ENCODE measurements at places on chromosomes 2 and 18. TPM values are rescaled to one million over a fixed set of nuclear protein-coding genes. Genes with fewer than 3 reads are reported as not detected.

DNA sequence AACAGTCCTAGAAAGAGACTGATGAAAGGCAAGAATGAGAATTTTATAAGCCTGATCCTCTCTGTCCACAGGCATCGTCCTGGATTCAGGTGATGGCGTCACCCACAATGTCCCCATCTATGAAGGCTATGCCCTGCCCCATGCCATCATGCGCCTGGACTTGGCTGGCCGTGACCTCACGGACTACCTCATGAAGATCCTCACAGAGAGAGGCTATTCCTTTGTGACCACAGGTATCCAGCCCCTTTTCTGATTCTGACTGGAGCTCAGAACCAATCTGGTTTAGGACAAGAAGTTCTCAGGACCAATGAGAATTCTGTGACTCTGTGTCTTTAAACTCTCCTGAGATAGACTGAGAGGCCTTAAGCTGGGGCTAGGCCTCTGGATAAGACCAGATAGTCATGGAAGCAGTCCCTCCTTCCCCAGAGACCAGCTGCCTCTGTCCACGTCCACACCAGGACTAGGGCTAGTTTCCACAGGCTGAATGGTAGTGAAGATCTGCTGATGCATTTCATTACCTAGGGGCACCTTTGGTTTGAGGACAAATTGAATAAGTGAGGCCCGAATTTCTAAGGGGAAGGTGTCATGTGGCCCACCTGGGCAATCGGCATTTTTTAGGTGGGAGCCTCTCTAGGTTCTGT is 13.1 kb upstream of the DGUOK start:
- DNase-seq: no peak

FIGN gene
- polyA plus RNA-seq: 0.71 TPM

ZNF385B gene
- polyA plus RNA-seq: 43.2 TPM

DSC1 gene
- not detected for polyA plus RNA-seq

DNA sequence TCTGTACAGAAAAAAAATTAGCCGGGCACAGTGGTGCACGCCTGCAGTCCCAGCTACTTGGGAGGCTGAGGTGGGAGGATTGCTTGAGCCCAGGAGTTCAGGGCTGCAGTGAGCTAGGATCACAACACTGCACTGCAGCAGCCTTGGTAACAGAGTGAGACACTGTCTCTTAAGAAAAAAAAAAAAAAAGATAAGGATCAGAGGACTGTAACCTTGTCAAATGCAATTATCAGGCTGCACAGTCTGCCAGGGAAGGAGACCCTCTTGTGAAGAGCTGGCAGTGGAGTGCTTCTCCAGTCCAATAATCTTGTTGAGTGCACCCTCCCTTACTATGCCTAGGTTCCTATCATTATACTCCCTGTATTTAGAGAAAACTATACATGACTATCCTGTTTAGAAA is 330.7 kb downstream of the PDE11A start:
- no peak for DNase-seq

NEUROD1 gene
- not detected for polyA plus RNA-seq

DNA sequence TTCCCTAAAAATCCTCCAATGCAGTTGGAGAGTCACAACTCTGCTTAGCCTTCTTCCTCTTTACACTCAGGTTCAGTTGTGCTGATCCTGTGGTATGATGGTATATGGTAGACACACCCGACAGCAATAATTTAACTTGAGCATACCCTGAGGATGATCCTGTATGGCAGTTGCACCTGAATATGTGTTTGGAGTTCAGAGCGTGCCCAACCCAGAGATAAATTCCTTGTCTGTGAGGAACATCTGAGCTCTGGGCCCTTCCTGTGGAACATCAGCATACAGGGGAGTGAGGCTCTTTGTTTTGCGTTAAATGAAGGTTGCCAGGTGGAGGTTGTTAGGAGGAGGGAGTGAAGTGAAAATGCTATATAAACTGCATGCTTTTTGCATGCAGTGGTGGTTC is 187.7 kb downstream of the MYO3B start:
- no peak for DNase-seq

DNA sequence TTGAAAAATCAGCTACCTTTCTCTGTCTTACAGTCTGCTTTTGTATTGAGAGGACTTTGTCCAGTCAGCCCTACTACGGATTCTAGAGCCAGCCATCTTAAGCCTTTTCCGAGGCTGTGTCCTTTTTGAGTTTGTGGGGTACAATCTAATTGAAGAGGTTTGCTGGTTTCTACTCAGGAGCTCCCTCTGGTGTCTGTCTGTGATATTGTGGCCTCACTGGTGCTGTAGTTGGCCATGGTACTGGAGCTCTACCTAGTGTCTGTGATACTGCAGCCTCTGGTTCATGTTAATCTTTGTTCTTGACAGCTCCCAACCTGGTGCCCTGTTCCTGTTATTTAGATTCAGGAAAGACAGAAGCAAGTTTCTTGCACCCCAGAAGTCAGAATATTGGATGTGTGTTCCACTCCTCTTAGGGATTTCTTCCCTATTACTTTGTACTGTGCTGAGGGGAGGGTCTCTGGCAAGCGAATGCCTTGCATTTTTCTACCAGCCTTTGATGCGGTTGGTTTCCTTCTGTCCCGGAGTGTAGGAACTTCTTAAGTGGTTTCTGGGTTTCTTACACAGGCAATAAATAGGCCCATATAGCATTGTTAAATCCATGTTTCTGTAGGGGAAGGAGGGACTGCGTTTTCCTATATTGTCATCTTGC is 78.5 kb downstream of the ACSL3 start:
- peak; percentile 36 for DNase-seq

DNA sequence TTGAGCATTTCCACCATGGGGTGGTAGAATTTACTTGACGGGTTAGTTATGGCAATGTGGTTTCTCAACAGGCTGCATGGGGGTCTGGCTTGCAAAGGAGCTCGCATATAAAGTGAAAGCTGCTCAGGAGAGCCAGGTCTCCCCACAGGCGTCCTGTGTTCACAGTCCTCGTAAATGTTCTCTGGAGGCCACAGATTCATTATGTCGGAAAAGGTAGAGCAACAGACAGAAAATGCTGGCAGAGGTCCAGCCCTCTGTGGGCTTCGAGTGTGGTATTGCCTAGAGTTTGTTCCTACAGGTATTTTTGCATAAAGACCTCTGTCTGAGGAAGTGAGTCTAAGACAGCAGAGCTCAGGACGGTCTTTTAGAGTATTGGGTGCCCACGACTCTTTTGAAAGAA is 96.4 kb downstream of the CDCA7 start:
- no peak for DNase-seq

GRCh38 chr2:162915858-162916257 is 77.3 kb upstream of the KCNH7 start:
- DNase-seq: no peak

DNA sequence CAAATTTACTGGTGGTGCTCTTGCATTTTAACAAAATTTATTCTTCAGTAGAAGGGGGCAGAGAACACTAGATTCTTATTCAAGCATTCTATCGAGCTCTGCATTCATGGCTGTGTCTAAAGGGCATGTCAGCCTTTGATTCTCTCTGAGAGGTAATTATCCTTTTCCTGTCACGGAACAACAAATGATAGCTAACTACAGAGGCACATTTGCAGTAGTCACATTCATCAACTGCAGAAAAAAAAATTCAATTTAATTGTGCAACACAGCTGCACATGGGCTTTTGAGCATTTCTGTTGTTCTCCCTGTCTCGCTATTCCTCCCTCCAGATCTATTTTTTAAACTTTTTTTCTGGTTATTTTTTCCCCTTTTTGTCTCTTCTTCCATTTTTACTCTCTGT is 13.0 kb upstream of the DLX1 start:
- no peak for DNase-seq

GRCh38 chr2:219106251-219106650 is 45.5 kb upstream of the IHH start:
- DNase-seq: no peak

- no peak for DNase-seq
These were observed 30.4 kb downstream of the RBMS1 start for GRCh38 chr2:160463245-160463644.

DNA sequence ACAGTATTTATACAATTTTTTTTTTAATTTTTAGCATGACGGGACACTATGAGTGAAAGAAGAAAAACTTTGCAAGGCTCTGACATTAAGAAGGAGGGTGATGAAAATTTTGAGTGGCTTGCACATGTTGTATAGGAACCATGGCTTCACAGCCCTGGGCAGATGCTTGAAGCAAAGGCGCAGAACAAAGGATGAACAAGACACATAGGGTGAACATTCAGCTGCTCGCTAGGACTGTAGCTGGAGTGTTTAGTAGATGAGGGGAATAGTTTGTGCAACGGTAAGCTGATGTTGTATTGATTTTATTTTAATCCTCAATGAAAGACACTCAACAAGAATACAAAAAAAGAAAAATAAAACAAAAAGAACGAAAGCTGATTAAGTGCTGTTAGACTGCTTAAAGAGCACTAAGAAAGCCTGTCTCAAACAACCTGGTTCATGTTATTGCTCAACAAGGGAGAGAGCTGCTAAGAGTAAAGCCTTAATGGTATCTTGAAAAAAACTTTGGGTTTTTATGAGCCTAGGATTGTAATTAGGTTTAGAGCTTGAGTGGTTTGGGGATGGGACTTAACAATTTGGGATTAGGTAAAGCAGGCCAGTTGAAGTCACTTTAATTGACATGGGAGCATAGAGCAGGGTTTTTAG is 41.2 kb upstream of the GCFC2 start:
- no peak for DNase-seq

GRCh38 chr2:119307419-119308140 is 59.1 kb downstream of the C2orf76 start:
- DNase-seq: no peak

- DNase-seq: peak; percentile 72
These were observed 20.5 kb upstream of the IL1RL2 start for GRCh38 chr2:102166189-102166845.

DNA sequence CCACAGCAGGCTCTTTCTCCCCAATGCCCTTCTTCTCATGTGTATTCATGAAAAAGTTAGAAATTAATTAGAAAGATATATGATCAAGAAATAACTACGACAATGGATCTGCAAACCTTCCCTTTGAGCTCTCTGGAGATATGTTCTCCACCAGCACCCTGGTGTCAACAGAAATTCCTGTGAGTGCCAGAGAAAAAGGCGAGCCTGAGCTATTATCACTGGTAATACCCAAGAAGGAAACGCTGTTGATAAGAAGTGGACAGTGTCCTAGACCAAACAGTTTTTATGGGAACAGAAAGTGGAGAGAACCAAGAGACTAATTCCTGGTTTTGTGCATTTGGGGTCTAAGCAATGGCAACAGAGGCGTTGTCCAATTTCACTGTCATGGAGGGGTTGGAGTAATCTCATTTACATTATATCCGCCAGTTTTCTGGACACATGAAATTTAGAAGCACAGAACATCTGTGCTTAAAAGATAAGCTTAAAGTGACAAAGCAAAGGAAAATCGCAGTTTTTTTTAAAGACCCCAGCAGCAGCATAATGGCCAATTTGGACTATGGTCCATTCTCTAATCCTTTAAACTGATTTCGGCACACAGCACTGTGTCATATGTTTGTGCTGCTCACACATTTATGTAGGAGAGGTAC is 47.2 kb upstream of the CDC42EP3 start:
- DNase-seq: no peak

GRCh38 chr2:105248316-105249070 is 7.0 kb downstream of the GPR45 start:
- DNase-seq: no peak

- no peak for DNase-seq
These were observed 100.7 kb downstream of the GALNT13 start for GRCh38 chr2:153972412-153972811.

GRCh38 chr2:162538967-162539366 is 195.0 kb downstream of the GCA start:
- no peak for DNase-seq

DNA sequence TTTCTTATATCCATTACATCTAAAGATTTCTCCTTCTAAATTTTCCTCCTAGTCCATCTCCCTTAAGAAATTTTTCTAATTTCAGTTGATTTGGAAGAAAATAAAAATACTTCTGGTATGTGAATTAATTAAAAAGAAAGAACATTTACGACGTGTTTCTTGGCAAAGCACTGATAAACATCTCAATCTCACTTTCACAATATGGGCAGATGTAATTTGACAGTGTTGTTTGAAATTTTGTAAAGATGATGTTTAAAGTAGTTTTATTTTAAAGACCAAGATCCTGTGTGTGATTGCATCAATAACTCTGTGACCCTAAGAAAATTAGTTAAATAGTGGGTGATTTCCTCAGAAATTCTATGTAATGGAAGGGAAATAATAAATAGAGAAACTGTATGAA is 510.0 kb downstream of the PARD3B start:
- DNase-seq: no peak

GRCh38 chr2:135851858-135852257 is 14.9 kb upstream of the LCT start:
- no peak for DNase-seq

TMEM178A gene
- polyA plus RNA-seq: 1.4 TPM

DNA sequence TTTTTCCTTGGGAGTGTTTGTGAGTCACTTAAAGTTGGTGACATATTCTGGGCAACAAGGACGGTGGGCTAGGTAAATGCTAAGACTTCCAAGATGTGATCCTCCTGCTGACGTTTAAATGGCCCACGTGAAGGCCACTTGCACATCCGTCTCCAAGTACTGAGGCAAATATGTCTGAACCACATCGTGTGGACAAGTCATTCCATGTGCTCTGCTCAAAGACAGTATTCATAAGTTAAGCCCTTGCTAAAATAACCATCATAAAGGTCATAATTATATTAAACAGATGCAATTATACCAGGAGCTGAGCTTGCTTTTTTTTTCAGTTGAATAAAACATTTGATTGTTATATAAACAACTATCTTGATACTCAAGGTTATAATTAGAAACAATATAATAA is 44.8 kb downstream of the SPP2 start:
- DNase-seq: no peak

UGT1A6 gene
- 0.96 TPM for polyA plus RNA-seq

ASPRV1 gene
- polyA plus RNA-seq: 0.94 TPM

C2orf80 gene
- polyA plus RNA-seq: not detected

DNA sequence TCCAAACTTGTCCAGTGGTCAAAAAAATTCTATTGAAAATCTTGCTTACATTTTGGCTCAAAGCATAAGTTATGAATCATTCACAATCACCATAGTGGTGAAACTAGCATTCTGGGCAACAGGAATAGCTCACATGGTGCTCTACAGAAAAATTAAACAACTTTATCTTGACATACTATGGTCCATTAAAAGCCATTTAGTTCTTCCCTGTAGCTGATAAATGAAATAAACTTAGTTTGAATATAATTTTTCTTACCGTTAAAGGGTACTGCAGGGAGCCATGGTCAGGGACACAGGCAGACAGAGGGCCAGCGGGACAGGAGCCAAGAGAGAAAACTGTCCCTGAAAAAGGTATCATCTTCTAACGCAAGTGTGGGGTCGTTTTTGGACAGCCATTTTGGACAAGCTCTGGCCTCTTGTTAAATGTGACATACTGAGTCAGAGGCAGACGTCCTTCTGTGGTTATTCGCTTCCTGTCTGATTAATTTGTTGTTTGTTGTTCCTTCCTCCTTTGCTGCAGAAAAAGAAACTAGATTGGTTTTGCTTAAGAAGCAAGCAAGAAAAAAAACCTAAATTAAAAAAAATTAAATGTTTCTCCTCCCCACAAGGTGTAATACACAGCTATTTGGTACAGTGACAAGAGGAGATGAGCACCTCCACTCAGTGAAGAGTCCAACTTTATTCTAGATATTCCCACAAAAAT is at the start of gene WIPF1:
Gene WIPF1, minus strand, starts transcription at position 460 of the 703 bp plus-strand sequence. CDS start 12,231 bp downstream, outside the sequence.
- DNase-seq: peak; percentile 58

SP9 gene
- not detected for polyA plus RNA-seq

- no peak for DNase-seq
These were observed 406.1 kb upstream of the DCC start for GRCh38 chr18:51933903-51934302.

- no peak for DNase-seq
These were observed 63.0 kb downstream of the TANK start for GRCh38 chr2:161223139-161223732.
